ENCODE measurements at places on chromosomes 5 and 9.

- DNase-seq, result no peak
These were observed 180.9 kb upstream of the ACTBL2 start for GRCh38 chr5:57663466-57663865.

- DNase-seq, result no peak
These were observed 64.0 kb upstream of the SPATA31C2 start for GRCh38 chr9:88202321-88202720.

GRCh38 chr5:133035224-133035623 is 8.9 kb upstream of the ZCCHC10 start:
- no peak for DNase-seq

- DNase-seq, result no peak
These were observed at the start of gene PROB1 for GRCh38 chr5:139394654-139395566. Gene PROB1, minus strand, starts transcription at chr5:139395104. Its CDS starts 23 bp downstream, at chr5:139395081.
